A673 (cell line): ENCODE measurements at places on chromosomes 12 and 14. TPM values are rescaled to one million over a fixed set of nuclear protein-coding genes. Genes with fewer than 3 reads are reported as not detected.

Gene TSPAN19
- total RNA-seq, result not detected in 2 replicates

Gene EIF2B1
- total RNA-seq, result 62.0 and 68.3 TPM in 2 replicates

GRCh38 chr12:91178139-91178561 lies 4.5 kb downstream of the DCN start:
- H3K27me3 ChIP-seq, result no peaks in the 10 kb centered on the region
- H3K36me3 ChIP-seq, result no peaks in the 10 kb centered on the region
- H3K4me3 ChIP-seq, result no peak overlapping the region
- no peak overlapping the region for H3K27ac ChIP-seq
- peaks cover 11% of the 10 kb centered on the region for H3K4me1 ChIP-seq

- H3K27ac ChIP-seq, result no peak overlapping the region
- H3K36me3 ChIP-seq, result peaks cover 22% of the 10 kb centered on the region
- H3K4me3 ChIP-seq, result no peak overlapping the region
- no peak for DNase-seq
- no peaks in the 10 kb centered on the region for H3K4me1 ChIP-seq
- H3K27me3 ChIP-seq, result no peaks in the 10 kb centered on the region
Observed at GRCh38 chr12:6459004-6459337, 7.1 kb downstream of the TAPBPL start.
